ENCODE measurements at places on chromosomes 4 and X.

GRCh38 chr4:102399021-102399420, 53.7 kb upstream of the SLC39A8 start:
- DNase-seq: no peak

- no peak for DNase-seq
Measured at GRCh38 chrX:150365990-150366911, 3.1 kb downstream of the MAMLD1 start.

GRCh38 chrX:96433409-96434077, 251.1 kb upstream of the DIAPH2 start:
- DNase-seq: no peak

- DNase-seq: no peak
Measured at GRCh38 chrX:101507372-101507771, 22.1 kb downstream of the ARMCX4 start.

DNA sequence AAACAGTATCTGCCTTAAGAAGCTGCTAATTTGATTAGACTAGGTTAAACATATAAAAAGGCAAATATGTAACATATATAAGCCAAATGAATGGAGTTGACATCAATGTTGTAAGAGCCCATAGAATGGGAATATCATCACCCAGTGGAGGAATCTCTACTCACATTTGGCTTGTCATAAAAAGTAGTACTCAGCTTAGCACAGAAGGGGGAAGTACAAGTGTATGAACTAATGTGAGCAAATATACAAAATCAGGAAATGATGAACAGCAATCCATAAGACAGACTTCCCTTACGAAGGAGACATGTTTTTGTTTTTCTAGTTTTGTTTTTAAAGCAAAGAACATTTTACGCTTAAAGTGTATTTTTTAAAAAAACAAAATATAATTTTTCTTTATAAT, 74.9 kb downstream of the MAB21L2 start:
- no peak for DNase-seq

GRCh38 chr4:185013417-185014125, 4.7 kb upstream of the HELT start:
- no peak for DNase-seq

DNA sequence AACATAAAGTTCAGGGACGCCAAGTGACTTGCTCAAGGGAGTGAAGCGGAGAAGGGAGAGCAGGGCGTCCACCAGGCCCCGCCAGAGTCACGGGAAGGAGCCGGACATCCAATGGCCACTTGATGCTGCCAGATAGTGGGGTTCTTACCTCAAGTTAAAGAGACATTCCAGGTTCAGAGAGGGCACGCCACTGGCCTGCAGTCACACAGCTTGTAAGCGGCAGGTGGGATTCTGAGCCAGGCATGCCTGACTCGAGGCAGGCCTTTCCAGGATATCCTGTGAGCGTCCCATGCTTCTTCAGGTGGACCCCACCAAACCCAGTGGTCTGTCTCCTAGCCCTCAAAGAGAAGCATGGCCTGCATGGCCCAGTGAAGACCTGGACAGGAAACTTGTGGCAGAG, 2.4 kb downstream of the MAN2B2 start:
- no peak for DNase-seq

- DNase-seq: no peak
Measured at GRCh38 chr4:41613821-41614220, 75.9 kb downstream of the LIMCH1 start.

- no peak for DNase-seq
Measured at GRCh38 chr4:124902001-124902515, 189.5 kb upstream of the ANKRD50 start.

GRCh38 chrX:15804563-15804962, 14.3 kb downstream of the ZRSR2 start:
- DNase-seq: no peak

DNA sequence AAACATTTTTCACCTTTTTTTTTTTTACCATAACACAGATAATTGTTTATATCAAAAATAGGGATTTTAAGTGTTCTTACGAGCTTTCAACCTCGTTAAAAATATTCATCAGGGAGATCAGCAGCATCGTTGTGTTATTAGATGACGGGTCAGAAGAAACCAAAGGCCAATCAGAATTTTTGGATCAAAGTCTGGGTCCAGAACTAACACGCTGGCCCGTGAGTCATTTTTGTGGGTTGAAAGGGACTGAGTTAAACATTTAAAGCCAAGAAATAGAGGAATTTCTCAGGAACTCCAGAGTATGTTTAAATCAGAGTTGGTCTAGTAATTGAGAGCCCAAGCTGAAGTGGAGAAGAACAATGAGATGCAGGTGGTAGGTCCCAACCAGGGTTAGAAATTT, 170.8 kb downstream of the TLL1 start:
- DNase-seq: no peak

DNA sequence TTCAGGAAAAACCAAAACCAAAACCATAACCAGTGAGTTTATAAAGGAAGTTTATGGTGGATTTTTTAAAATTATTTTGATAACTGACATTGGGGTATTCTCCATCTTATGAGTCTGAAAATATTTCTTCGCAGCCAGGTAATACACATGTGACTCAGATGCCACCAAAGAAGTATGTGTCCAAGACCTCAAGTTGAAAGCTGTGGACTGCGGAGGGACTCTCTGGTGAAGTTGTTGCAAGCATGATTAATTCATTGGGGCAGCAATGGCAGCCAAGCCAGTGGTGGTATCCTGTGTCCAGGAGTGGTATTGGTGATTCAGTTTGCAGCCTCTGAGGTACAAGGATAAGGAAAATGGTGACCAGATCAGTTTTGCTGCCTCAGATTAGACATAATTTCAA, 14.0 kb upstream of the ADH5 start:
- DNase-seq: no peak

- peak; percentile 12 for DNase-seq
Measured at GRCh38 chr4:71126719-71127118, 133.3 kb downstream of the DCK start.

GRCh38 chr4:97396605-97397004, 746.7 kb downstream of the STPG2 start:
- DNase-seq: no peak

DNA sequence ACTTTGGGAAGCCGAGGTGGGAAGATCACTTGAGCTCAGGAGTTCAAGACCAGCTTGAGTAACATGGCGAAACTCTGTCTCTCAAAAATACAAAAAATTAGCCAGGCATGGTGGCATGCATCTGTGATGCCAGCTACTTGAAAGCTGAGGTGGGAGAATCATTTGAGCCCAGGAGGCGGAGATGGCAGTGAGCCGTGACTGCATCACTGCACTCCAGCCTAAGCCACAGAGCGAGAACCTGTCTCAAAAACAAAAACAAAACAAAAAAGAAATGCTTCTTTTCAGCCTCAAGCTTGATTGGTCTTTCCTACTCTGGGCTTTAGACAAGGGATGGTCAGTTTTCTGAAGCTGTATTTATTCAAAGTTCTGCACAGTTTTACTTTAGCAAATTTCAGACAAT, 15.8 kb upstream of the DHRSX start:
- no peak for DNase-seq

DNA sequence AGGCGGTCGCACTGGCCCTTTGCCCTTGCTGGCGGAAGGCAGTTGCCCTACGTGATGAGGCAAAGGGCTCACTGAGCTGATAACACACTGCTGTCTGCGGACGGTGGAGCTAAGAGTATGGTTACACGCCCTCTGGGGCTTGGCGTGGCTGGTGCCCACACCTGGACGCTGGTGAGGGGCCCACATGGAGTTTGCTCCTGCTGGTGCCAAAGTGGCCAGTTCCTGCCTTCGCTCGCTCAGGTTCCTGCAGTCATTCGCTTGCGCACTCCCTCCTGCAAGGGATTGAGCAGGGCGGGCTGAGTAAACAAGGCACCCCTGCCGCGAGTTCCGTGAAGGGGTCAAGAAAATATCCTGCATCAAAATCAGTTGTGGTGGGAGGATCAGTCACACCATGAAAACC, 18.4 kb downstream of the SPARCL1 start:
- DNase-seq: no peak

GRCh38 chrX:128728943-128729342, 676.7 kb upstream of the ACTRT1 start:
- DNase-seq: no peak

GRCh38 chr4:73387552-73387951, 16.5 kb upstream of the ALB start:
- no peak for DNase-seq

DNA sequence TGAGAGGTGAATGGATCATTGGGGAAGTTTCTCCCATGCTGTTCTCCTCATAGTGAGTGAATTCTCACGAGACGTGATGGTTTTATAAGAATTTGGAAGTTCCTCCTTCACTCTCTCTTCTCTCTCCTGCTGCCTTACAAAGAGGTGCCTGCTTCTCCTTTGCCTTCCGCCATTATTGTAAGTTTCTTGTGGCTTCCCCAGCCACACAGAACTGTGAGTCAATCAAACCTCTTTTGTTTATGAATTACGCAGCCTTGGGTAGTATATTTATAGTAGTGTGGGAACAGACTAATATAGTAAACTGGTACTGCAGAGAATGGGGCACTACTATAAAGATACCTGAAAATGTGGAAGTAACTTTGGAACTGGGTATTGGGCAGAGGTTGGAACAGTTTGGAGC, 7.8 kb upstream of the CTAG2 start:
- DNase-seq: no peak

GRCh38 chrX:109537324-109537665, 651 bp downstream of the NXT2 start:
- no peak for DNase-seq

- no peak for DNase-seq
Measured at GRCh38 chr4:127018381-127018780, 614.4 kb upstream of the INTU start.

DNA sequence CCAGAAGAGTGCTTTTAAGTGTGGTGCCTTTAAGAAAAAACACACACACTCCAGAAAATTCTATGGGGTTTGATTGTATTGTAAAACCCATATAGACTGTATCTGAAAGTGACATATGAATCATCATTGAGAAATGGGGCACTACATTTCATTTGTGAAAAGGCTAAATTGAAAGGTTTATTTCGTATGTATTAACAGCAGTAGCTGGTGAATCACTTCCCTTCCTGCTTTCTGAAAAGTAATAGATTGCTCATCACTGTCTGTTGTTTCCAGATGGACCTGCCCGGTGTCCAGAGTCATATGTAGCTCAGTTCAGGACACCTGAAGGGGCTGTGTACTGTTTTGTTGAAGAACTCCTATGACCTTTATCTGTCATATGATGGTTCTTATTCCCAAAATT, 28.1 kb upstream of the HPRT1 start:
- DNase-seq: peak; percentile 4

GRCh38 chr4:145486603-145487002, 5.0 kb downstream of the SMAD1 start:
- DNase-seq: no peak

GRCh38 chr4:121913667-121914066, 38.2 kb downstream of the TRPC3 start:
- no peak for DNase-seq

DNA sequence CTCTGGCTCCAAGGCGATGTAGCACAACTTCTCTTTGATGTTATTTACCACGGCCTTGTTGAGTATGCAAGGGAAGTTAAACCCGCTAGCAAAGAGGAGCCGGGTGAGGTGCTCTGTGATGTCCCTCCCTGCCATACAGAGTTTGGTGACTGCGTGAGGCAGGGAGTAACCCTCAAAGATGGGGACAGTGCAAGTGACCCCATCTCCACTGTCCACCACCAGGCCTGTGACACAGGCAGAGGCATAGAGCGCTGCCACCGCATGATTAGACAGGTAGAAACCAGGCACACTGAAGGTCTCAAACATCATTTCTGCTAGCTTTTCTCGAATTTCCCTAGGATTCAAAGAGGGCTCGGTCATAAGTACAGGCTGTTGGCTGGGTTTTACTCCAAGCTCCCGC, 677 bp downstream of the ACTRT1 start:
- DNase-seq: no peak

GRCh38 chr4:107391630-107392028, 328.4 kb downstream of the PAPSS1 start:
- no peak for DNase-seq

DNA sequence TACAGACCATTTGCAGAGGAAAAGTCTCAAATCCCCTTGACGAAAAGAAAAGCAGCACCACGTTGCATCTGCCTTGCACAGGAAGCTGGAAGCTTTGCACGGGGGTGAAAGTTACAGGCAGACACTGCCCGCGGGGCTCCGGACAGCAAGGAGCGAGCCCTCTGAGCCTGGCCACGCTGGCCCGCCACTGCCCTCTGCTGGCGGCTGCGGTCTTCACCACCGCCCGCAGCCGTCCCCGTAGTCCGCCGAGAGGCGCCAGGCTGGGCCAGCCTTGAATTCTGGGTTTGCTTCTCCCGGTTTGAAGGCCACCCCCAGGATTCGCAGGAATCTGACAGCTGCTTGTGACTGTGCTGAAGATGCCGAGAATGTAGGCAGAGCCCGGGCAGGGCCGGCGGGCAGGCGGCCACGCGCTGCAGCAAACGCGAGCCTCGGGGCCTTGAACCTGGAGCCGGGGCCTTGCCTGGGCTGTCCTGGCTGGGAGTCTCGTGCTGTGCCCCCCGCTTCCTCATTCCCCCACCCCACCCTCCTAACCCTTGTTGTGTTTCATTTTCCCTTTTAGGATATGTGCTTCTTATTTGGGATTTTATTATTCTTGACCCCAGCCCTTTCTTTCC, 49.2 kb downstream of the ENPP6 start:
- DNase-seq: peak; percentile 79

DNA sequence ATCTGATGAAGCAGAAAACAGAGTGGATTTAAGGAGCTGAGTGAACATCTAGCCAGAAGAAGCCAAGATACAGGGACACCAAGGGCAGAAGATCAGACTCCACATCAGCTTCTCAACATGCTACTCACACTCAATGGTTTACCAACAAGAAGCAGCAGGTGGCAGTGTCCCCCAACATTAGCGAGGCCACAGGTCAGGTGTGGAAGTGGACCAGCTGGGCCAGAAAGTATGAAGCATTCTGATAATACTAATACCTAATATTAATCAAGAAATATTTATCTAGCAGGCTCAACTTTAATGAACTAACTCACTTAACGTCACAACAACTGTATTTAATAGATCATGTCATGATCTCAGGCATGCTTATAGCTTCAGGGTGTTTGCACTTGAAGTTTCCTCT, 73.4 kb upstream of the TTC29 start:
- peak; percentile 19 for DNase-seq

GRCh38 chrX:27321632-27322031, 141.5 kb downstream of the PPP4R3C start:
- no peak for DNase-seq

DNA sequence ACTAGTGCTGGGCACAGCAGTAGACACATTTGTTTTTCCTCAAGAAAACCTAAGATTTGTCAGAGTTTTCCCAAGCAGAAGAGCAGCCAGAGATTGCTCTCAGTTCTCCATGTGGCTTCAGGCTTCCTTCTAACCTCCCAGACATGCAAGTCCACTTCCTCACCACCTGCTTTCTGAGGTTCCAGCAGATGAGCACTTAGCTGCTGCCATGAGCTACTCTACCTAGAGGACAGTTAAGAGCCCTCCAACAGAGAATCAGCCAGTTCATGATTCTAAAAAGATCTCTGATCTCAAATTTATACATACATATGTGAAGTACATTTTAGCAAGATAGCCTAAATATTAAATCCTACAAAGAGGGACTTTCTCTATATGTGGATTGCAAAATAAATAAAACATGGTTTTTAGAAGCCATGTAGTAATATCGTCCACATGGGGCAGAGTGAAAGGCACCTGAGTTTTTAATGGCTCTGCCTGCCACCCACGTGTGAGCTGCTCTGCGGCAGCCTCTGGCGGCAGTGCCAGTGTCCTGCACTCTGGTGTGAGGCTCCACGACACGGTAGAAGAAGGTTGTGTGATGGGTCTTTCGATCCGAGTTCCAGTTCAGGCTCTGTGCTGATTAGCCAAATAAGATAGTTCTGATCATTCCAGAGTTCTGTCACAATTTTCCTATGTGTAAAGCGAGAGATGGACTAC, 10.3 kb downstream of the CYP4V2 start:
- DNase-seq: peak; percentile 48

- DNase-seq: no peak
Measured at GRCh38 chr4:2260344-2261109, 1.4 kb downstream of the MXD4 start.

All from HTR-8/SVneo (cell line).